Activated T-helper 1 cell treated with anti-CD3 and anti-CD28 coated beads, Interleukin-2, amount 50 U/mL, for 16 hours (primary cell): ENCODE measurements at places on chromosomes 13 and 19.

DNA sequence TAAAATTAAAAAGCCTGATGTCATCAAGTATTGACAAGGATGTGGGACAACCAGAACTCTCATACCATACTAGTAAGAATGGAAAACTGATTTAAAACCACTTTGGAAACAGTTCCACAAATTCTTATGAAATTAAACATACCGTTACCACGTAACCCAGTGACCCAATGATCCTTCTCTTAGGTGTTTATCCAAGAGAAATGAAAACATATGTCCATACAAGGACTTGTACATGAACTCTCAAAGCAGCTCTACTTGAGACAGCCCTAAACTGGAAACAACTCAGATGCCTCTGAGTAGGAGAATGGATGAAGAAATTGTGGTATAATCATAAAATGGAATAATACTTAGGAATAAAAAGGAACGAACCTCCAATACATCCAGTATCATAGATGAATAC, 27.6 kb downstream of the SLC6A16 start:
- DNase-seq, result no peak

- DNase-seq, result no peak
These were observed 7.7 kb downstream of the ZNF253 start for GRCh38 chr19:19873381-19873780.

DNA sequence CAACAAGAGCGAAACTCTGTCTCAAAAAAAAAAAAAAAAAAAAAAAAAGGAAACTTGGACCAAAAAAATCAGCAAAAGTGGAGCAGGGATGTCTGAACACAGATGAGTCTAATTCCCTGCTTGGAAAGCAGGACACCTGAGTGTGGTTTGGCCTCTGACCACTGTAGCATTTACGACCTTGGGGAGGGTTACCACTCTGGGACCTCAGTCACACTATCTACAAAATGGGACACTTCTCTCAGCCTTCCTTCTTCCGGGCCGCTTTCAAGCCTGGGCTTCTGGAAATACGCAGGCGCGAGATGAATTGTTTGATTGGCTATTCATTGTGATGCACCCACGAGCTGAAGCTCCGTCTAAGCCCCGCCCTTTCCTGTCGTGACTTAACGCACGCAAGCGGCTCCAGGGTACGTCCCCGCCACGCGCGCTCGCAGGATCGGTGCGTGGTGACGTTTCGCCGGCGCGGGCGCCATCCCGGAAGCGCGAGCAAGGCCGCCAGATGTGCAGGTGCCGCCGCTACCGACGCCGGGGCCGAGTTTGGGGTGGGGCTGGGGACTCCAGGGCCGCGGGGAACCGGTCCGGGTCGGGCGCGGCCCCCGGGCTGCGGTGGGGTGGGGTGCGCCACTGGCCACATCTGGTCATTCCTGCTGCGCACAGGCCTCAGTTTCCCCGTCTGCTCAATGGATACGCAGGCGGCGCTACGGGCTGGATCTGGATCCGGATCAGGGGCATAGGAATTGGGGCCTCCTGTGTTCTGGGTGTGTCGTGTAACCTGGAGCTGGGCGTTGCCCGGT, at the start of gene KXD1:
KXD1 (plus strand) TSS at position 460 of the 791 bp plus-strand sequence. CDS start 4,187 bp downstream, outside the sequence.
- DNase-seq, result peak; percentile 95

DNA sequence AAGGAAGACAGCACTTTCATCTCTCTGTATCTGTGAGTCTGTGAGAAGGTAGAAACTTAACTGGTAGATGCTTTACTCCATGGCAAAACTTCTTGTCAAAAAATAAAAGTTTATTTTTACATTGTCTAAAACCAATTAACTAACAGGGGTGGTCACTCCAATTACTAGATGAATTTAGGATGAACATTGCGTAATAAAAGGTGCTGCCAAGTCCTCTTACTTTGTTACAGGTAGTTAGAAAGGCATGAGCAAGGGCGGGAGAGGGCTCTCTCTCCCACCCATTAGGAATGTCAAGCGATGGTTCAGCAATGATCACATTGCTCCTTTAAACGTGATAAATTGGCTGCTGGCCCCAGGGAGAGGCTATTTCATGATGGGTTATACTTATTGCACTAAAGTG, 512.3 kb downstream of the SLITRK5 start:
- no peak for DNase-seq

DNA sequence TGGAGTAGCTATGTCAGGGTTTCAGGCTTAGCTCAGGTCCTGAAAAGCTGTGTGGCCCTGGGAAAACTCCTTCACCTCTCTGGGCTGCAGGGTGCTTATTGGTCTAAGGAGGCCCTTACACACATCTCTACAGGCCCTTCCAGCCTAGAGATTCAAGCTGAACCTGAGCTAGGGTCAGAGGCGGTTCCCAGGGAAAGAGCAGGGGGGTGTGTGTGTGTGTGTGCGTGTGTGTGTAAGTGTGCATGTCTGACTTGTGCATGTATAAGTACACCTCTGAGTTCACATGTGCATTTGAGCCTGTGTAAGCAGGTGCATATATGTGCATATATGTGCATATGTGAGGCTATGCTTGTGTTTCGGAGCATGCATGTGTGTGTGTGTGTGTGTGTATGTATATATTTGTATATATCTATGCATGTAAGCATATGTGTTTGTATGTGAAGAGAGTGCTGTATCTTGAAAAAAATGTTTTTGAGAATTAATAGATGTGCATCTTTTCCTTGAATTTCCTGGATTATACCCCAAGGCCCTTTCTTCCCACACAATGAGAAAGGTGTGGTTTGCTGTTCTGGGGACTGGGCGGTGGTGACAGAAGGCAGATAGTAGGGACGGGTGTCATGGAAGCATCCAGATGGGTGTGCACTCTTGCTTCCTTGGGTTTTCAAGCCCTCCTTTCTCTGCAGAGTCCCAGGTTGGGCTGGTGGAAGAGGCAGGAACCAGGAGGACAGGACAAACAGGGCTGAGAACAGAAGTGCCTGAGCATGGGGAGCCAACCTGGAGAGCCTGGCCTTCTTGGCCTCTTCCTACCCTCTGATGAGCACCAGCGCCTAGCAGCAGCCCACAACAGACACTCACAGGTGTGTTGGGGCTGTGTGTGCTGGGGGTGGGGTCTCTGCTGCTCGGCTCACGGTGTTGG, 150.3 kb upstream of the TSHZ3 start:
- no peak for DNase-seq

GRCh38 chr19:9801976-9802375, 16.9 kb downstream of the FBXL12 start:
- DNase-seq, result no peak

DNA sequence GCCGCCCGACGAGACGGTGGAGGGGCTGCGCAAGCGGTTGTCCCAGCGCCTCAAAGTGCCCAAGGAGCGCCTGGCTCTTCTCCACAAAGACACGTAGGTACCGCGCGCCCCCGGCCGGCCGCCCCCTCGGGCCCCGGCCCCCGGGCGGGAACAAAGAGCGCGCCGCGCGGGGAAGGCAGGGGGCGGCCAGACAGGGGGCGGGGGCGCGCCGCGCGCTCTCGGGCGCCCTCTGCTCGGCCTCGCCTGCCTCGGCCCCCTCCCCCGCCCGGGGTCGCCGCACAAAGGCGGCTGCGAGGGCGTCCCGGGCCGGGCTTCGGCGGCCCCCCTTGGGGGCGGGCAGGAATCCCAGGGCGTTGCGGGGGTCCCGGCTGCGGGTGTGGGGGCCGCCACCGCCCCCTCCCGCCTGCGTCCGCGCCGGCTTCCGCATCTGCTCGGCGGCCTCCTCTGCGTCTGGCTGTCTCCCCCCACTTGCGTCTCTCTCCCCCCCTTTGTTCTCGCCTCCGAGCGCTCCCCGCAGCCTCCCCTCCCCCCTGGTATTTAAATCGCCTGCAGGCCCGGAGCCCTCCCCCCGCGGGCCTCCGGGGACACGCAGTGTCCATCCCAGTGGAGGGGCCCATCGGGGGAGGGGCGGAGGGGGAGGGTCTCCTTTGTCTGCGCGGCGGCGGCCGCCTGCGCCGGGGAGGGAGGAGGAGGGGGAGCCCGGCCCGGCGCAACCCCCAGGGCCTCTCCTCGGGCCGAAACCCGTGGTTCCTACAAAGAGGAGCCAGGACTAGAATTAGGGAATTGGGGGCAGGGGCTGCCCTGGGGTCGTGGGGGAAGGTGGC, 2.3 kb downstream of the MIDN start:
- no peak for DNase-seq

- no peak for DNase-seq
These were observed 13.5 kb downstream of the NOTCH3 start for GRCh38 chr19:15187026-15188007.

- DNase-seq, result no peak
These were observed 546.6 kb downstream of the DACH1 start for GRCh38 chr13:71320452-71320851.

DNA sequence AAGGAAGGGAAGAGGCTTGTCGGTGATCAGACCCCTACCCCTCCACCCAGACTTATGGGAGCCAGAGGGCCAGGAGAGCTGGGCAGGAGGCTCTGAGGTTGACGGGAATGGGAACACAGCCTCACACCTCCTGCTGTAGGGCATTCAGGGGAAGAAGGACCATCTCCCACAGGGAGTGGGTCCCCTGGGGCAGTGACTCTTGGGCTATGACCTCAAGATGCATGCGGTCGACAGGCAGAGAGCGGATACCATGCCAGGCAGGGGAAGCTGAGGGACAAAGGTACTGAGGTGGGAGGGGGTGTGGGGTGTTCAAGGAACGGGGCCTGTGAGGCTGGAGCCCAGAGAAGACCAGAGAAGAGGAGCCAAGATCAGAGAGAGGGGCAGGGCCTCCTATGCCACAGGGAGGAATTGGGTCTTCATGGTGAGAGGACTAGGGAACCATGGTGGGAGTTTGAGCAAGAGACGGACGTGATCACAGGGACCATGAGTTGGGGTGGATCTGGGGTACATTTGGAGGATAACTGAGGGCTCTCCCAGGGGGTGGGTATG, 4.6 kb upstream of the TCF3 start:
- no peak for DNase-seq

GRCh38 chr13:40966298-40966697, 52.8 kb downstream of the ELF1 start:
- DNase-seq, result no peak

- DNase-seq, result no peak
These were observed 15.4 kb upstream of the CPAMD8 start for GRCh38 chr19:17041976-17042375.

DNA sequence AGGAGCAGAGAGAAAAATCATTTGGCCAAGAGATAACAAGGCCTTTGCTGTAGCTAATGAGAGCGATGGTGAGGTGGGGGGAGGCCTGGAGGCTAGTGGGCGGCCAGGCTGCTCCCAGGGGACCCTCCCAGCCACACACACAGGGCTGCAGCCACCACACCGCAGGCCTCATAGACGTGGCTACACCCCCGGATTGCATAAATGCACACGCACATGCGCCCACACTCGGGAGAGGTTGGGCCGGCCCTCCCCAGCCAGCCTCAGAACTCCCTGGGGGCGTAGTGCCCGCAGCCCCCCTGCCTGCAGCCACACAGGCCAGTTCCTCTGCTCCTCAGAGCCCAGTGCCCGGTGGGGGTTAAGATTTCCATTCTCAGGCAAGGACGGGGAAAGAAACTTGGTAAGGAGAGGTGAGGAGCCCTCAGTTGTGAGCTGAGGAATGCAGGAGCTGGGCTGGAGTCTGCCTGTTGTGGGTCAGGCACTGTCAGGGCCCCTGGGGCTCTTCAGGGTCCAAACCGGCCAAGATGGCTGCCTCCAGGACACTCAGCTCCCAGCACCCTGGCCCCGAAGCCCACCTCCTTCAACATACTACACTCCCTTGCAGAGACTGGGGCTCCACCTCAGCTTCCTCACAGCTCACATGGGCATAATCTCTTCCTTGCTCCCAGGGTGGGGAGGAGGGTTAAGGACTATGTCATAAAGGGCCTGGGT, 8.0 kb downstream of the PTH2 start:
- no peak for DNase-seq

DNA sequence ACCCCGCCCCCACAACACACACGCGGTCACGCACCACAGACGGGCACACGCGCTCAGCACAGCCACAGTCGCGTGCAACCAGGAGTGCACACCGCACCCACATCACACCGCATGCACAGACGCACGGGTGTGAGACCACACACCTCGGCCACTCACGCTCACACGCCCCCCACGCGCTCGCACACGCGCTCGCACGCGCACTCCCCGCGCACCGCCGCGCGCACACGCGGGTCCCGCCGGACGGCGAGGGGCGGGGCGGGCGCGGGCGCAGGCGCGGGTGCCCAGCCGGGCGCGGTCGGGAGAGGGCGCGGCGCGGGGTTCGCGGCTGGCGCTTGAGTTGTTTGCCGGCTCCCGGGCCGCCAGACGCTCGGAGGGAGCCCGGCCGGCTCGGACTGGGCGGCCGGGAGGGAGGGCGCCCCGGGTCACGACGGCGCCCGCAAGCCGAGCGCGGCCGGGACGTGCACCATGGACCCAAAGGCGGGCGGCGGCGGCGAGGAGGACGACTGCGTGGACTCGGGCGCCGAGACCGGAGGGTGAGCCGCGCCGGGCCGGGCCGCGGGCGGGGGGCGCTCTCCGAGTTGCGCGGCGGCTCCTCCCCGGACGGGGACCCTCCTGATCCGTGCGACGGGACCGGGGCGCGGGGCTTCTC, at the start of gene FAM124A:
FAM124A (plus strand) TSS at position 362 of the 649 bp plus-strand sequence; CDS start at position 466, 104 bp downstream.
- DNase-seq, result peak; percentile 6

DNA sequence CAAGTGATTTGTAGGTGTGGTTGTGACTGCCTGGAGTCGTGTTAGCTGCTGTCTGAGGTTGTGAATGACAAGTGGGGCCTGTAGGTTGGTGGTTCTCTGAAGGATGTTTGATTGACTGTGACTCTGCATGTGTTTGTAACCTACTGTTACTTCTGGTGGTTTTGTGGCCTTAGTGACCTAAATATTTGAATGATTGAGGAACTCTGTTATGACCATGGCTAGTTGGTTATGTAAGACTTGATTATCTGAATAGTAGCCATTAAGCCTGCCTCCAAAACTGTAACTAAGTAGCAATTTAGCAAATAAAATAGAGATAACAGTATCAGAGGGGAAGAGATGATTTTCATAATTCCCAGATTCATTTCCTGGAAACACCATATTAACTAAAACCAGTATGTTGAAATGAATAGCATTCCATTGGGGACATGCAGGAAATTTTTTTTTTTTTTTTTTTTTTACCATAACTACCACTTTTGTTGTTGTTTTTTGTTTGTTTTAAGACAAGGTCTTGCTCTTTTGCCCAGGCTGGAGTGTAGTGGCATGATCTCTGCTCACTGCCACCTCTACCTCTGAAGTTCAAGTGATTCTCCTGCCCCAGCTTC, 865 bp downstream of the ZNF382 start:
- no peak for DNase-seq

DNA sequence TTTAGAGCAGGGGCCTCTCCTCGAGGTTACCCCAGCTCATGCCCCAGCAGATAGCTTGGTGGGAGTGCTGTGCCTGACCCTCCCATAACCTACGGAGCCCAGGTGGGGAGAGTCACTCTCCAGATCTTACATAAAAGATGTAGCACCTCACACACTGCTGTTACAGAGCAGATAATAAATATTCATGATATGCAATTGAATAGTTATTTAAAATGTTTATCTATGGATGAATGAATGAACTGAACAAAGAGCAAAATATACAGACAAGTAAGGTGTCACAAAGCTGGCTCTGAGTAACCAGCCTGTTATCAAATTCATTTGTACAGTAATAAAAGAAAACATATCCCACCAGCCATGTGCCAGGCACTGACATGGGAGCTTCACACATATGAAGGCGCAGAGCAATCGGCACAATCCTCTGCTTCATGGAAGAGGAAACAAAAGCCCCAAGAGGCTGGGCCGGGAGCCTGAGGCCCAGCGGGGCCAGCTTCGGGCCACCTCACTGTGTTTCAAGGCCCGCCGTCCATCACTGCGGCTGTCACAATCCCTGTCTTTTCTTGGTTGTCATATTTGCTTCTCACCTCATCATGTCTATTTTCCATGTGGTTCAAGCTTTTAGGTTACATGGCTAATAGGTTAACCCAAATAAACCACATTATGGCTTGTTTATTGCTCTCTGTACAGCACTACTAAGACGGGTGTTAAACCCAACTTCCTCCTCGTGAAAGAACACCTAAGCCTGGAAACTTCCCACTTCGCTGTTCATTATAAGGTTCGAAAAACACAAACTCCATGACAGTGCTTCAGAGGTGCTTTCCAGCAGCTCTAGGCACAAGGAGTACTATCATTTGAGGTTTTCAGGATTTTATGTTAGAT, 78.4 kb downstream of the IRS2 start:
- DNase-seq, result no peak
